ENCODE measurements at places on chromosomes 3 and 15.

DNA sequence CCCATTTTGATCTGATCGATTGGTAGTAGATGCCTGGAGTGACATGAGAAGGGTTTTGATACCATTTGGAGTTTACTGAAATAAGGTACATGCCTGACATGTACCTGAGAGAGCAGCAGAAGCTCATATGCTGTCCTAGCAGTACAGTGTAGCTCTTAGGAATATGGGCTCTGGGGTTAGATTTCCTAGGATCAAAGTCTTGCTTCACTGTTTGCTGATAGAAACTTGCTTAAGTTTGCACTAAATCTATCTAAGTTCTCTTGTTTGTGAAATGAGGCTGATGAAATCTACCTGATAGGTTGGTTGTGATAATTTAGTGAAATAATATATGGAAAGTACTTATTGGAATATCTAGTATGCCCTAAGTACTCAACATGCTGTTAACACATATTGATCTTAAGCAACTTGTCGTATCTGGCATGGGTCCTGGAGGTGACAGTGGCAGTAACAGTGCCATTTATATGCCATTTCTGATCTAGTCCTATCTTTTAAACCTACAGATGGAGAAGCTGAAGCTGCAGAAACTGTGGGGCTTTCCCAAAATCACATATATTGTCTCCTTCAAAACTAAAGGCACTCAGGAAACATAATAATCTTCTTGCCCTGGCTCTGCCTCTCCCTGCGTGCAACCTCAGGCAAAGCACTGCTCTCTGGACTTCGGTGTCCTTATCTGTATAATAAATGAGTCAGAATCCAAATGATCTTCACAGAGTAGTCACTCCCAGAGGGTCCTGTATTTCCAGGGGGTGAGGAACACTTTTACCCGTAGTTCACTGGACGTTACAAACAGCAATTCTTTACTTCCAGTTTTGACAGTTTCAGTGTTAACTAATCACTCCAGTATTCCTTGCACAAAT is 223.6 kb upstream of the SETMAR start:
- DNase-seq: no peak

DNA sequence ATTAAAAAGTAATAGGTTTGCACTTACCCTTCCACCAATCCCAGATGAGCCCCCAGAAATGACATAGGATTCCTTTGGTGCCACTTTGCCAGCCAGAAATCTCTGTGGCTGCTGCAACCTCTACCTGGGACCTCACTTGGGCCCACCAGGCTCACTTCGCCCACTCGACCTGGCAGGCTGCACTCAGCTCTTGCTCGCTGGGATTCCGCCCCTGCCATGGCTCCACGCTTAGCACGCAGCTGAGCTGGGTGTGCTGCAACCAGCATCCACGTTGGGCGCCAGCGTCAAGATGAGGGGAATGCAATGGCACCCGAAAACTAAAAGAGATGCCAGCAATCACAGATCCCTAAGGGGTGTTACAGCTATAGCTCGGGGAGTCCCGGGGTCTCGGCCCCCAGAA is 761.0 kb downstream of the NAALADL2 start:
- DNase-seq: no peak

- DNase-seq: no peak
Measured at GRCh38 chr3:145719114-145719513, 441.9 kb downstream of the PLOD2 start.

- no peak for DNase-seq
Measured at GRCh38 chr3:52397676-52398399, 47.1 kb downstream of the SEMA3G start.

- no peak for DNase-seq
Measured at GRCh38 chr3:169822540-169822939, 9.8 kb upstream of the LRRC34 start.

DNA sequence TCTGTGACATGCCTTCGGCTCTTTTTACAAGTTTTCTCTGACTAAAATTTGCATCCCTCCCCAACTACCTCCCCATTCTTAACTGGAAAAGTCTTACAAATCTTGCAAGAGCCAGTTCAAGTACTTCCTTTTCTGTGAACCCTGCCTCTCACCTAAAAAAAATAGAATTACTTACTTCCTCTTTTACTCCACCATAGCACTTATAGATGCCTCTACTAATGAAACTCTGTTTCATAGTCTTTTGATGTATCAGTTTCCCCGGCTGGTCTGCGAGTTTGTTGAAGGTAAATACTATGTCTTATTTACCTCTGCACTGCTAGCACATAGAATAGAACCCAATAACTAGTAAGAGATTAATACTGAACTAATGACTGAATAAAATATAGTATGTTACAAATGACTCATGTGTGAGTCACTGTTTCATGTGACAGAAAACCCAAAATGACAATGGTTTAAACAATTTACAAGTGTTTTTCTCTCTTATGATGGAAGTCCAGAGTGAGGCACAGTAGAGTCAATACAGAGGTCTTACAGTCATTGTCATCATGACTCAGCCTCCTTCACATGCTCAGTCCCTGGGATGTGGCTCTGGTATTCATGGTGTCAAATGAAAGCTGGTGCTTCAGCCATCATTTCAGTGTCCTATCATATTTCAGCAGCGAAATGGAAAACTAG is 393.5 kb downstream of the RSL24D1 start:
- DNase-seq: no peak
